ENCODE measurements at places on chromosomes 3 and 15.

DNA sequence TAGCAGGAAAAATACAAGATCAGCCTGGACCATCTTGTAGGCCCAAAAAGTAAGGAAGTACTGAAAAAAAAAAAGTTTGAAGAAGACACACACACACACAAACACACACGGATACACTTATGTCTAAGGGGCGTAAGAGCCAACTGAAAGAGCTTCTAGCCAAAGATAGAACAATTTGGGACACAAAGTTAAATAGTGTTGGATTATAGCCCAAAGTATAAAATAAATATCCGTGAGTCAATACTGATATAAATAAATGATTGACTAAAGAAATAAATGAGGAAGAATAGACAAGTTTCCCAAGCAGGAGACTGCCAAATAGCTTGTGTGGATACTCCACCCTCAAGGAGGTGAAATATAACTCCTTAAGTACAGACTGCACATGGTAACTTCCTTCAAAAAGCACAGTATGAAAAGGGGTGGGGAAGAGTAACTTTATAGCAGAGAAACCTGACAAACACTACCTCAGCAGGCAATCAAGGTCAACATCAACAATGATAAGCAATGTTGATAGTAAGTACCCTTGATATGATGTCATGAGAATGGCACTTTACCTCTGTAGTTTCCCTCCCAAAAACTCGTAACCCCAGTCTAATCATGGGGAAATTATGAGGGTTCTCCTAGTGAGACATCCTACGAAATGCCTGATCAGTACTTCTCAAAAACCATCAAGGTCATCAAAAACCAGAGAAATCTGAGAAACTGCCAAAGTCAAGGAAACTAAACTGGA is 187.3 kb upstream of the ATP11B start:
- no peak for DNase-seq

GRCh38 chr3:47586746-47587145 is 8.1 kb upstream of the CSPG5 start:
- no peak for DNase-seq

DNA sequence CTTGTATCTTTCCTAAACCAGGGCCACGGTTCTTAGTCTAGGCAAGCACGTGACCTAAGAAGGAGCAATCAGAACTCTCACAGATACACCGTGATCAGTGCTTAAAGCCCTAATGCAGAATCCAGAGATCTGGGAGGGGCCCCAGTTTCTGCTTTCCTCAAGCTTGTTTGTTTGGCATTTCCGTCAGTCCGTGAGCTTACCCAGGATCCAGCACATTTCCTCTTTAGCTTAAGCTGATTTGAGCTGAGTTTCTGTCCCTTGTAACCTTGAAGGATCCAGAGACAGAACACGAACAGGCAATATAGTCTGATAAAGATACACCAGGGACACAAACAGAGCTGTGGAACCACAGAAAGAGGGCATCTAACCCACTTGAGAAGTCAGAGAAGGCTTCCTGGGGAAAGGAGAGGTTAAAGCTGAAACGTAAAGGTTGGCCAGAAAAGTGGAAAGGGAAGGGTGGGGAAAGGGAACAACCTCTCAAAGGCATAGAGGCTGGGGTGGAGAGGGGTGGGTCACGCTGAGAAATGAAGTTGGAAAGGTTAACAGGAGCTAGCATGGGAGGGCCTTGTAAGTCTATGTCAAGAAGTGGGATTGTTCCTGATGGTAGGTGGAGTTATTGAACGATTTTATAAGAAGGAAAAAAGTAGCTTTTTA is 42.1 kb upstream of the RARB start:
- no peak for DNase-seq

DNA sequence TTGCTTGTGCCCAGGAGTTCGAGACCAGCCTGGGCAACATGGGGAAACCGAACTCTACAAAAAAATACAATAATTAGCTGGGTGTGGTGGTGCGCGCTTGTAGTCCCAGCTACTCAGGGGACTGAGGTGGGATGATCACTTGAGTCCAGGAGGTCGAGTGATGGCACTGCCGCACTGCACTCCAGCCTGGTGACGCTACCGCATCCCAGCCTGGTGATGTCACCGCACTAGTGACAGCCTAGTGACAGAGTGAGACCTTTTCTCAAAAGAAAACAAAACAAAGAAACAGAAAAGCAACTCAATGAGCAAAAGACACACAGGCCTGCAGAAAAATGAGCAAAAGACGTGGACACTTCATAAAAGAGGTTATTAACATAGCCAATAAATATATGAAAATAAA is 19.9 kb upstream of the SYNM start:
- DNase-seq, result no peak

- DNase-seq, result no peak
These were observed 220.1 kb downstream of the MCTP2 start for GRCh38 chr15:94451466-94451865.

DNA sequence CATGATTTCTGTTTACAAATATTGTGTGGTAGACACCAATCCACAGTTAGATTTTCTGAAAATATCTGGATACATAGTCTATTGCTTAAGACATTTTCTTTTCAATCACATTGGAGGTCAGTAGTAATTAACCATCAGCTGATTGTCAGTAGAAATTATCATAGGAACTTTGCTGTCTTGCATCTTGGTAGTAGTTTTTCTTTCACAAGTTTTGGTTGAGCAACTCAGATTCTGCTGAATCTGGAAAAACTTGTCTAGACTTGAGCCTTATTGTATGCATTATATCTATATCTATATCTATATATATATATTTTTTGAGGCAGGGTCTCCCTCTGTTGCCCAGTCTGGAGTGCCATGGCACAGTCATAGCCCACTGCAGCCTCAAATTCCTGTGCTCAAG is 4.0 kb downstream of the RAB11A start:
- no peak for DNase-seq

DNA sequence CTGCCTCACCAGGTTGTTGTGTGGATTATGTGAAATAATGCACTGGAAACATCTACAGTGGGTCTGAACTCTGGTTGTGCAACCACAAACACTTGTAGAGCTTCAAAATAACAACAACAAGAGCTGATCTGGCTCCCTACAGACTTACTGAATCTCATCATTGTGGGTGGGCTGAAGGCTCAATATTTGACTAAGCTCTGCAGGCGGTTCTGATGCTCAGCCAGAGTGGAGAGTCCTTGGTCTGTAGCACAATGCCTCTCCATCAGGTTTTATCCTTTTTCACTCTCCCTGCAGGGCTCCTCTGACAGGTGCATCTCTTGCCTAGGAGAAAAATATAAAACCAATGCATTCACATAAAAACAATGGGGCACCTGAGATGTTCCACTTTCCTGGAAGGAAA is 456.3 kb upstream of the ONECUT1 start:
- no peak for DNase-seq

DNA sequence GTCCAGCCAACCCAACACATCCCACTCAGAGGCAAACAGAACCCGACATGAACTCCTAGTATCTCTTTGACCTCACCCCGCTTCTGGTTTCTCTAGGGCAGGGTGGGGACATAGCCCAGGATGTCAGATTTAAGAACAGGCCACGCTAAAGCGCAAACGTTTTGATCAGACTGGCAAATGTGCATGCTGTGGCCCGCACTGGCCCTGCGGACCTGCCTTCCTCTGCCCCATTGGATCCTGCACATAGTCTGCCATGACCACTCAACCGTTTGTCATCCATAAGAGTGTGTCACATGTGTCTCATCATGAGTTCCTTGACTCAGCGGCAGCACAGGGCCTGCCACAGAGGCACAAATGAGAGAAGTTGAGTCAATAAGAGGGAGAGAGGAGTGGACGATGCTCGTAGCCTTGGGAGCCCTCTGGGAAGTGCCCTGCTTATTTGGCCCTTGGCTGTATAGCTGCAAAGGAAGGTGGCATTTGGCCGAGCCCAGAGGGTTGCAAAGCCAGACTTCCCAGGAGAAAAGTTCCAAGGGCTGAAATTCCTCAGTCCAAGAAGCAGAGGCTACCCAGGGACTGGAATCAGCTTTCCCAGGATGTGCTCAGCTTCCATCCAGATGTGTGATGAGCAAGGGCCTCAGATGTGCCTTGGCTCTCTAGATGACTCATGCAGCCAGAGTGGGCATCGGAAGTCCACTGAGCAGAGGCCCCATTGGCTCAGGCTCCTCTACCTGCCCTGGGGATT is 55.5 kb upstream of the SLCO2A1 start:
- no peak for DNase-seq

DNA sequence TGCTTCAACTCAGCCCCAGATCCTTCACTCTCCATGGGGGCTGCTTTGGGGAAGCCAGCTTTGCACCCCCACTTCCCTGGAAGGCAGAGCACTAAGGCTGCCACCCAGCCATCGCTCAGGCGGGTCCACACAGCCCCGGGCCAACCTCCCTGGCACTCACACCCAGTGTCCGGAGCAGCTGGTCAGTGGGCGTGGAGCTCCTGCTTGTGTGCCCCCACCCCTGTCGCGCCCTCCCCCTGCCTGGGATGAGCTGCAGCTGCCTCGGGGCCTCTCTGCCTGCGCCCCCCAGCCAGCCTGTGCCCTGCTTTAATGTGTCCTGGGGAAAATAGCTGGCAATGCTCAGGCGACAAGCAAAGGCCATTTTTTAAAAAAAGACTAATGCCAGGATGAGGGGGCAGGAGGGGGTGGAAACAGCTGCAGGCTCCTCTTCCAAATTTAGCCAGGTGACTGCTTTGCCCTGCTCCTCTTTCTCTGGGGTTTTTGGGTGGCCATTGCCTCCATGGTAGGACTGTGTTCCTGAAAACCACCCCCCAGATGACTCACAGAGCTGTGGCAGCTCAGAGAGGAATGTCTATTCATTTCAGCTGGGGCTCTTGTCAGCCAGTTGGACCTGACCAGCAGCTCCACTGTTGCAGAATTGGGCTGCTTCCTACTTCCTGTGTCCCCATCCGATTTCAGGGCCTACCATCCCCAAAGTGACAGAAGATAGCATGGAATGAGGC is 65.0 kb downstream of the CEMIP start:
- no peak for DNase-seq

GRCh38 chr3:31947671-31948091 is 33.4 kb downstream of the OSBPL10 start:
- DNase-seq, result no peak

DNA sequence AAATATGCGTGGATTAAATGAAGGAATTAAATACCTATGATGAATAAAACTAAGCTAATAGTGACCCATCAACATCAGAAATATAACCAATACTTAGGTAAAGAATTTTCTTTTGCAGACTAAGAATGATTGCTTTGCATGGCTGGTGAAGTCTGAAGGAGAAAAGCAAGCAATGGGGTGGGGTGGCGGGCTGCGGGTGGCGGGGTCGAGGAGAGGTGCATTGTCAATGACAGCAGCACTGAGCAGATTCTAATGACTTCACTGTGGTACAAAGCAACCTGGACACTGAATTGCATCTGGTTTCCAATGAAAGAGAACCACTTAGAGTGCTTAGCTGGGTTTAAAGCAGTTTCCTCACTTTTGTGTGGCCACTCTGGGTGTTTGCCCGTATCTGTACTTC is 171.5 kb upstream of the IL12A start:
- no peak for DNase-seq

- no peak for DNase-seq
These were observed 1086.9 kb downstream of the DIPK2A start for GRCh38 chr3:145058483-145058882.

- no peak for DNase-seq
These were observed 387.8 kb downstream of the LSAMP start for GRCh38 chr3:116057400-116058006.

GRCh38 chr3:197068077-197068476 is 38.5 kb upstream of the MELTF start:
- DNase-seq, result no peak
